ENCODE measurements at places on chromosomes 3 and 15.

GRCh38 chr3:194450341-194450740, 36.5 kb downstream of the ATP13A3 start:
- no peak for DNase-seq

GRCh38 chr3:196694941-196695848, 16.9 kb downstream of the CEP19 start:
- DNase-seq = no peak

- peak; percentile 52 for DNase-seq
Observed at GRCh38 chr3:157329551-157329950, 107.1 kb upstream of the PTX3 start.

GRCh38 chr3:117616227-117616626, 906.6 kb downstream of the TUSC7 start:
- DNase-seq = peak; percentile 30

DNA sequence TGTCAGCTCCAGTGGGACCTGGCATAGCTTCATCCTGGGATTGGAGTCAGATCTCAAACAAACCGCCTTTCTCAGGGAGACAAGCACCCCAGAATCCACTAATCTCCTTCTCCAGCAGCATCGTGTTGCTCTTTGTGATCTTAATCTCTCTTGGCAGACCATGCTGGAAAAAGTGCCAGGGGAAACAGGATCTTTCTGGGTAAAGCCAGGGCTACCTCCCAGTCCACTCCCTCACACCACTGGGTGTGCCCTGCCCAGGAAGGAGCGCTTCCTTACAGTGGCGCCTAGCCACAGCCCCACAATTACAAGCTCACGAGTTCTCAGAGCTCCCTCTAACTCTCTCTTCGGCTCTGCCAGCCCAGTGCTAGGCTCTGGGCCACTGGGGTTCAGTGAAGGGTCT, 32.2 kb downstream of the RPLP1 start:
- DNase-seq = peak; percentile 50

GRCh38 chr3:134189849-134190248, 60.8 kb downstream of the RYK start:
- no peak for DNase-seq

DNA sequence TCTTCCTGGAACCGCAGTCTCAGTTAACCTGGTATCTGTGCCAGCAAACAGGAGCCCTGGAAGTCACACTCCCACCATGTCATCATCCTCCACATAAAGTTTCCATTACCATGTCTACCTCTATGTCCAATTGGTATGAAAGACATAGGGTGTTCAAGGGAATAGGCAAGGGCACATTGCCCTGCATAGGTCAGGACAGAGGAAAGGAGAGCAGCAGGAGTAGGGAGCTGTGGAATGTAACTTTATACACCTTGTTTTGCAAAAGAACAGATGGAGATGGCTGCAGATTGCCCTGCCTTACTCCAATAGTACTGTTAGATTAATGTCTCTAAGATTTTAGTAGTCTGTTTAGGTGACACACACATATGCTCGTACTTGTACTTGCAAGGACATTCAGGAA, 1056.4 kb downstream of the NTRK3 start:
- no peak for DNase-seq

DNA sequence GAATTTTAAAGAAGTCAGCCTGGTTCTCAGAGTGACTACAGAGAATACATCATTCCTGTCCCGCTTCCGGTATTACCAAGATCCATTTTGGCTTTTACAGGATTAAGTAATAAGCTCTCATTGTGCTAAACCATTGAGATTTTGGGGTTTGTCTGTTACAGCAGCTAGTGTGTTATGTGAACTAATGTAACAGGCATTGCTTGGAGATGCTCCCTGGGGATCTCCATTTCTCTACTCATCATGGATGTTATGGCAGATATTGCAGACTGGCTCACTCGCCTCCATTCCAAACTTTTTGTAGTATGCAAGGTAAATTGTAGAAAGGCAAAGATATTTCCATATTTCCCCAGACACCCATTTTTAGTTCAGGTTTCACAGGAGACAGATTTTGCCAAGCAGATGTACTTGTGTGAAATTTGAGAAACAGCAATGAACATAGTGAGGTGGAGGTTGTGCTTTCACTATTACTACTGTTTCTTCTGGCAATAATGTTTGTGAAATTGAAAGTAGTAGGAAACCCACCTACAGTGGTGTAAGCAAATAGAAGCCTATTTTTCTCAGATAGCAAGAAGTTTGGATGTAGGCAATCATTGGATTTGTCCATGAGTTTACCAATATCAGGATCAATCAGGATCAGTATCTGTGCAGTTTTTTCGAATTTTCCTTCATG, 177.1 kb upstream of the GALNT15 start:
- DNase-seq = no peak

DNA sequence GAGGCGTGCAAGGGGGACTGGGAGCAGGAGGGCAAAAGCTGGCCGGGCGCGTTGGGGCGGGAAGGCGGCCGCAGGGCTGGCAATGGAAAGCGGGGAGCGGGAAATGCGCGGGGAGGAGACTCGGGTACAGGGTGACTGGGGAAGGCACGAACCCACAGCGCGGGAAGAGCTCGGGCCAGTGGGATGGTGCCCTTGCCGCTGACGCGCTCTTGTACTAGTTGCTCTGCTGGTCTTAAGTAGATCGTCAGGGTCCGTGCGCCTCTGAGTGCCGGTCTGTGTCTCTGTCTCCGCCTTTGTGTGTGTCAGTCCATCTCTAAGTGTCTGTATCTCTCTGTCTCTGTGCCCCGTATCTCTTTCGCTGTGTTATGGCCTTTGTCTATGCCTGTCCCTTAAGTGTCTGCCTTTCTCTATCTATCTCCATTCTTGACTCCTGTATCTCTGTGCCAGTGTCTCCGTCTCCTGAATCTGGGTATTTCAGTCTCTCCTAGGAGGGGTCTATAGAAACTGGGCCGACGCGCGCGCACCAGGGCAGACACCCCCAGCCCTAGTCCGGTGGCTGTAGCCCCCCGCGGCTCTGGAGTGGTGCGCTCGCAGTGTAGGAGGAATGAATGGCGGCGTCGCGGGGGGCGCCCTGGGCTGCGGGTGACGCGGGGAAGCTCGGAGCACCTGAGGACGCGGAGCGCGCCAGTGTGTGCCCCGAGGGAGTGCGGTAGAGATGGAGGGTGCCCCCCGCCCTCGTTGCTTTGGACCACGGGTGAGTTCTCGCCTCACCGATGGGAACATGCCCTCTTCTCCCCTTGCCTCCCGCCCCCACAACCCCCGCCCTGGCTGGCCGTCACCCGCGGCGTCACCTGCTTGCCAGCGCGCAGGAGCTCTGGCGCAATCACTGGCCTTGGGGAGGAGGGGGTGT, 756 bp upstream of the CAMK2N2 start:
- DNase-seq = no peak

- DNase-seq = no peak
Observed at GRCh38 chr3:127211118-127212060, 18.5 kb downstream of the PRR23E start.

DNA sequence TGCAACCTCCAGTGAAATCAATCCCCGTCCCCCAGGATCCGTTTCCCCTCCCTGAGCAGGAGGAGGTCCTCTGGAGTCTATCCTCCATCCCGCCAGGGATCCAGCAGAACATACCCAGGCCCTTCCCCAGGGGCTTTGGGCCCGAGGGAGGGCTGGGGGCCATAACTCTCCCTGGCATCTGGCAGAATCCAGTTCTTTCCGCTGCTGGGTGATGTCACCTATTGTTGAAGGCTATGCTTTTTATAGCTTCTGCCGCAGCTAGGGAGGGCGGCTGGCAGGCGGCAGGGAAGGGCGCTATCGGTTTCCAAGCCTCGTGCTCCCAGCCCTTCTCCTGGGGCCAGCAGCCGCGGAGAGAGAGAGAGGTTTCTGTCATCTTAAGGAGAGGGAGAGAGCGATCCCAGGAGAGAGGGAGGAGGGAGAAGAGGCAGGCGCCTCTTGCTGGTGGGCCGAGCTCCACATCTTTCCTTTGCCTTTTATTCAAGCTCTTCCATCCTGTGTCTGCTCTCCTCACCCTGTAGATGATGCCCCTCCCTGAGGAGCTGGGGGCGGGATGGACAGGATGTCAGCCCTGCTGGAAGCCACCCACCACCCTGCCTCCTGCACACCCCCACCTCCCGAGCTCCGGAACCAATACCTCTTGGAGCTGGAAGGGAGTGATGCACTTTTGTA, 120.1 kb downstream of the ANP32A start:
- peak; percentile 79 for DNase-seq

DNA sequence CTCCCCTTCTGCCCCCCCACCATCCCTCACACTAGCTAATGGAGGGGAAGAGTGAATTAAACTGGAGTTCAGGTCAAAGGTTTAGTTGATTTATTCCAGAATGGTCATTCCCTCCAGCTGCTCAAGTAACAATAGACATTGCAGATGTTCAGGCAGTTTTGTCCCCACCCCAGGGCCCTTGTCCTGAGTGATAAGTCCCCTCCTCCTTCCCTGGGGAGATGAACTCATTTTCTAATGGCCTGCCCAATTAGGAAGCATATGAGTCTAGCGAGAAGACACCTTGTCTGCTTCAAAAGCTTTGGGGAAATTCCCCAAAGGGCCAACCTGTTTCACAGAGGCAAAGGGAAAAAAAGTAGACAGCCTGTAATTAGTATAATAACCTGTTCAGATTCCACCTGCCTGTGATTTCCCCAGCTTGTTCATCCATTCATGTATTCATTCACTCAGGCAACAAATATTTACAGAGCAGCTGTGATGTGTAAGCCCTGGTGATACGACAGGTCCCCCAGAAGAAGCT, 165.3 kb downstream of the SHQ1 start:
- no peak for DNase-seq

DNA sequence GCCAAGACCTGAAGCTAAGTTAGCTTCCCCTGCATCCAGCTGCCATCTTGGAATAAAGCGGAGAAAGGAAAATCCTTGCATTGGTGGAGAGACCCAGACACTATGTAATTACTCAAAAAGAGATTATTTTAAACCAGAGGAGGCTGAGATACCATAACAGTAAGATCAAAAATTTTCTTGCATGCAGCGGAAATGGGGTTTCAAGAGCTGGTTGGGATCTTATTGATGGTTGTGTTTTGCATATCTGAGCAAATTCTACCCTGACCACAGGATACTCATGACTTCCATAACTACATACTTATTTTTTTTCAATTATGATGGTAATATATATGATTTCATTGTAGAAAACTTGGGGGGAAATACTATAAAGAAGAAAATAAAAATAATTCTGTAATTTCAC, 17.5 kb downstream of the TMEM158 start:
- no peak for DNase-seq

DNA sequence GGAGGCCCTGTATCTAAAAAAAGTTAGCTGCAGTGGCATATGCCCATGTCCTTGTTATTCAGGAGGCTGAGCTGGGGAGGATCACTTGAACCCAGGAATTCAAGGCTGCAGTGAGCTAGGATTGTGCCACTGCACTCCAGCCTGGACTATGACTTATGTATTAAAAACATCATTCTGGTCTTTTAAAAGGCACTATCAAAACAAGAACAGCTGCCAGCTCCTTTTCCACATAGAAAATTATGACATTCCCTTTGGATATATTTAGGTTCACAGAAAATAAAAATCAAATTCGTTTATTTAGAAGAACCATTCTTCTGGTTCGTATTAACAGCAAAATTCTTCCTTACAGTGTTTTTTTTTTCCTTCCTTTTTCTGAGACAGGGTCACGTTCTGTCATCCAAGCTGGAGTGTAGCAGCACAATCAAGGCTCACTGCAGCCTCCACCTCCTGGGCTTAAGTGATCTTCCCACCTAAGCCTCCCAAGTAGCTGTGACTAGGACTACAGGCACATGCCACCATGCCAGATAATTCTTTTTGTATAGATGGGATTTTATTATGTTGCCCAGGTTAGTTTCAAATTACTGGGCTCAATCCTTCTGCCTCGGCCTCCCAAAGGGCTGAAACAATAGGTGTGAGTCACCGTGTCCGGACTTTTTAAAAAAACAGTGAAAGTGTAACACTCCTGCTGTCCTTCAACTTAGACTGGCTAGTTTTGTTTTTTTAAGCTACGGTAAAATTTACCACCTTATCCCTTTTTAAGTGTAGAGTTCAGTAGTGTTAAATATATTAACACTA, 13.9 kb downstream of the ICE2 start:
- DNase-seq = no peak

- no peak for DNase-seq
Observed at GRCh38 chr3:56796202-56796601, 5.5 kb downstream of the ARHGEF3 start.

- DNase-seq = no peak
Observed at GRCh38 chr3:105527949-105528348, 161.2 kb downstream of the ALCAM start.
